Chondrocyte (in vitro differentiated cells): ENCODE measurements at places on chromosomes 4 and X.
A peak's percentile ranks its signal among the peaks of the same experiment; 100 is the strongest.

DNA sequence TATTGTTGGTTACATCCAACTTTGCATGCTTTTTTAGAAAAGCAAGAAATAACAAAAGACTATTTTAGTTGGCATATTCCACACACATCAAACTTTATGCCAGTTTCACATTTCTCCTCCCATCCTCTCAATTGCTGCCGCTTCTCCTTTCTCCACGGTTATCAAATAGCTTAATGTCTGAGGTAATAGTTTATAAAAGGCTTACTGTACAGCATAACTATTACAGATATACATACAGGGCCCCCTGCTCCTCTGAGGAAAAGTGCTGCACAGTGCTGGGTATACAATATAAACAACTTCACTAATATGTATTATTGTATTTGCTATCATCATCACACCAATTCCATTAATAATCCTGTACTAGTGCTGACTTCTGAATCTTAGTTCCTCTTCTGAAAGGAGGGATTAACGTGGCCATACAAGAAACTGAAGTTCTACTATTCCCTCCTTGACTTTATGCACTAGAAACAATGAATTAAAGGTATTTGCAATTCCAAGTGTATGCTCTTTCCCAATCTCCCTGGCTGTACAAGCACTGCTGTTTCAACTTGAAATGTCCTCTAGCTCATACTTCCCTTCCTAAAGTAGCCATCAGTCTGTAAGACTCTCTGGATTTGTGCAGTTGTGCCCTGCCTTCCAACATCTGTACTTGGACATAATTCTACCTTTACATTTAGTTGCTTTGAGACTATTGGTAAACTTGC, 2.5 kb downstream of the CCNI start:
- no peak for DNase-seq

- DNase-seq = peak; percentile 19
Observed at GRCh38 chr4:6634746-6635145, 5.7 kb upstream of the MRFAP1 start.

GRCh38 chr4:44479731-44480130, 31.1 kb upstream of the KCTD8 start:
- DNase-seq = no peak

DNA sequence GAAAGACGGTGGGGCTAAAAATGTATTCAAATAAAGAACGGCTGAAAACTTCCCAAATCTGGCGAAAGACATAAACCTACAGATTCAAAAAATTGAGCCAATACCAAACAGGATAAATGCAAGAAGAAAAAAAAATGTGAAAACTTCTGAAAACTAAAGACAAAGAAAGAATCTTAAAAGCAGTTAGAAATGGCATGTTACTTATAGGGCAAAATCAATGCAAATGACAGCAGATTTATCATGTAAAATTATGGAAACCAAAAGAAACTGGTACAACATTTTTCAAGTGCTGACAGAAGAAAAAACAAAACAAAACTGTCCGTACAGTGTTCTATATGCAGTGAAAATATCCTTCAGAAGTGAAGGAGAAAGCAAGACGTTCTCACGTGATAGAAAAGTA, 239.0 kb downstream of the PDGFC start:
- no peak for DNase-seq

DNA sequence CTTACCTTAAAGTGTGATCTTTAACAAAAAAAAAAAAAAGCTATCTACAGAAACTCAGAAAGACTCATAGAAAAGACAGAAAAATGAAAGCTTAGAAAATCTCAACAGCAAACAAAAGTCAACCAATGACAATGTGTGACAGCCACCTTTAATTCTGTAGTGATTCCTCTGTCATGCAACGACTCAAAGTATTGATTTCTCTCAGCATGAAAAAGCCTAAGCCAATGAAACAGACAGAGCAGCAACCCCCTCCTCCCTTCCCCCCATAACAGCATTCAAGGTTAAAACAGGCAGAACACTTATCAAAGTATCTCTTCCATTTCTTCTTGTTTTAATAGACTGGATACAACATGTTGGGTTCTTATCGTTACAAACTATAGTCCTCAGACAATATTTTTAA, 112.5 kb downstream of the MAB21L2 start:
- DNase-seq = no peak

GRCh38 chr4:2795300-2795892, 2.5 kb downstream of the SH3BP2 start:
- peak; percentile 93 for DNase-seq
